ENCODE measurements at places on chromosomes 3 and 15.

DNA sequence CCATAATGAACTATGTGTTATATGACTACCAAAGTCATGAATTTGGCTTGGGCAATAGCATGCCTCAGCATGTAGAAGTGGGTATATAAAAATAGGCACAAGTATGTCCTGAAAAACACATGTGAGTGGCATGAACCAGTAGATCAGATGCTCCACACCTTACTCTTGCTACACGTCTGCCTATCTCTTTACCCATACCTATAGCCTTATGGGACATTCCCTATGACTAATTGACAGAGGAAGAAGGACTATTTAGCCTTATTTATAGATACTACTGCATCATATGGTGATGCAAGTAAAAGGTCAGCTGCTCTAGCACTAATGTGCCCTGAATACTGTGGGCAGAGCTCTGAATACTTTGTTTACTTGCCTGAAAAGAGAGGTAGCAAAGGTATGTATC, 81.0 kb upstream of the ZPLD1 start:
- no peak for DNase-seq

GRCh38 chr3:127002195-127003174, 19.6 kb downstream of the PLXNA1 start:
- DNase-seq: no peak

- DNase-seq: no peak
Measured at GRCh38 chr15:67548862-67549651, 6.6 kb downstream of the MAP2K5 start.

DNA sequence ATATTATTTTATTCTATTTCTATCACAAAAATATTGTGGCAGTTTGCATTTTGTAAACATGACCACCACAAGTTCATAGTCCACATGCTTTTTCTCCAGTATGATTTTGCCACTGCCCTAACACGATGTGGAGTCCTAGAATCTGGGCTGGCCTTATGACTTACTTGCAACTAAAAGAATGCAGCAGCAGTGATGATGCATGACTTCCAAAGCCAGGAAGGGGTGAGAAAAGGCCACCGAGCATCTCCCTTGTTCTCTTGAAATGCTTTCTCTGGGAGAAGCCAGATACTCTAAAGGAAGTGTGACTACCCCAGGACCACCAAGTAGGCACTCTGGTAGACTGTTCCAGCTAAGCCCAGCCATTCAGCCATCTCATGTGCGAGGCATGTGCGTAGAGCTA, 191.6 kb upstream of the MRPL3 start:
- DNase-seq: no peak

DNA sequence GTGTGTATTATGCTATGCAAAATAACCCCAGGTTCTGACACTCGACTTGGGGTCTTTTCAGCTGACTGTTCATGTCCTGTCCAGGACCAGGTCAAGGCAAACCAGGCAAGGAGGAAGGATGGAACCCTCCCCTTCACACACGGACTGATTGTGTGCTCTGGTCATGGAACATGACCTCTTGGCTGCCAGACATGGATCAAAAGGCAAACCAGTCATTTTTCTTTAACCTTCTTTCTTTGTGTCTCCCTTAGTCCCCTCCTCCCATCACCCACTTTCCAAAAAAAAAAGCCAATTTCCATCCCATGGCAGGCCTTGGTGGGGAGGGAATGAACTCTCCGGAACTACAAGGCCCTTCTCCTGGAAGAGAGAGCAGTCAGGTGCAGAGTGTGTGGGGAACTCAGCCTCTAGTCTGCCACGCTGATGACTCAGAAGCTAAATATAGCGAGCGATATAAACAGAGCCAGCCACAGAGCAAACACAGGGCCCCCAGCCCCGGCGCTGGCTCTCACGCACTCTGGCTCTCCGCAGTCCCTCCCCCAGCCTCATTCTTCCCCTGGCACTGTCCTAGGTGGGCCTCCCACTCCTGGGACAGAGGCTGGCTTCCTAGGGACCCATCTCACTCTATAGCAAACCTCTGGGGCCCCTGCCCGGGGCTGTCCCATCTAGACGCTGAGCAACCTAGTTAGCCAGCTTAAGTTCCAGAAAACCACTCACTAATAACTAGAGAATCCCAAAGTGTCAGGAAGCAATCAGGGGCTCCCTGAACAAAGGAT, 10.0 kb downstream of the BMF start:
- no peak for DNase-seq
